ENCODE measurements at places on chromosomes 1 and 21.
A peak's percentile ranks its signal among the peaks of the same experiment; 100 is the strongest.

DNA sequence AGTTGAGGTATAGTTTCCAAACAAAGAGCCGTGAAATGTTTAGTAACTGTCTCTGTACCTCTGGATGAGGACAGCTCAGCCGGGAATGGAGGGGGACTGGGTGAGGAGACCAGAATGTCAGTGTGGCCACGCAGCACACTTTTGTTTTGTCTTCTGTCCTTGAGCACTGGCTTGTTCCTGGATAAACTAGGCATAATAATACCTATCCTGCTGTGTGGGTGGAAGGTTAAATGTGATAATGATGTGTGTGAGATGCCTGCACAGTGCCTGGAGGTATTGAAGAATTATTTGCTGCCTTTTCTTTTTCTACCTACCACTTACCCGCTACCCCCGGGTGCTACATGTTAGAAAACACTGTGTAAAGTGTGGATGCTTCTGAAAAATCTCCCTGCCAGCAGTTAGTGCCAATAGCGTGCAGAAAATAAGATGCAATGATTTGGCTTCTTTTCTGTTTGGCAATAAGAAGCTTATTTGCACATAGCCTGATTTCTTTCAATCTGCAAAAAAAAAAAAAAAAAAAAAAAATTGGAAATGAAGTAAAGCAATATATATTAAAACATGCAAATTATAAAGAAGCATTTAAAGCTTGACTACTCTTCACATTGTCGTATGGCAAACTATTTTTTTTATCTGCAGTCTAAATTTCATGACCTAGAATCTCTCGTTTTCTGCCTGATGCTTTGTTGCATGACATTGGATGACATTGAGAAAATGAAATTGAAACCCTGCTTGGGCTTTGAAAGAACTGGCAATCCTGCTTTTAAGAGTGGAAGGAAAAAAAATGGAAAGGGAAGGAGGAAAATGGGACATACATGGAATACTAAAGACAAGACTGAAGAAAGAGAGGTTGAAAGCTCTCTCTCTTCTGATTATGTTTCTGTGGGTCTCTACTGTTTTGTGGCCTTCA lies 89.5 kb downstream of the DISC1 start:
- DNase-seq: no peak

- DNase-seq: no peak
Observed at GRCh38 chr1:14982029-14982428, 171.5 kb upstream of the TMEM51 start.

DNA sequence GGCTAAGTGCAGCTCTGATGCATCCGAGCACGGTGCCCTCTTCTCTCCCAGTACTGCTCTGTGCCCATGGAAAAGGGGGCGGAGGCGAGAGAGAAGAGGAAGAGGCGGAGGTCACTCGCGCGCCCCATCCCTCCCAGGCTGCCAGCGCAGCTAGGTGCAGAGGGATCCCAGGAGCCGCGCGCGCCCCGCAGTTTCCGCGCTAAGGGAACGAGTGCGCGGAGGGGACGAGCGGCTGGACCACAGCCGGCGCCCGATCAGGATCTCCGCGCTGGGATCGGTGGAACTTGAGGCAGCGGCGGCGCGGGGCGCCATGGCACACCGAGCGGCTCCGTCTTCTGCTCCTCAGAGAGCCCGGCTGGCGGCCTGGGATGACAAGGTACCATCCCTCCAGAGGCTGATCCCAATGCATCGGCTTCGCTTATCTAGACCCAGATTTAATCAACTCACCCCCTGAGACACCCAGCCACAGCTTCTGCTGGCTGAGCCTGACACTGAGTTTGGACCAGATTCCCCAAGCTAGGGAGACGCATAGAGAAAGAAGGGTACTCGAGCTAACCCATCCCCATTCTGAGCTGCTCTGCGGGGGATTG lies at the start of gene PTGFR:
PTGFR (plus strand) TSS at position 114 of the 590 bp plus-strand sequence. CDS start 1,770 bp downstream, outside the sequence.
- DNase-seq: peak; percentile 18

- no peak for DNase-seq
Observed at GRCh38 chr1:40372658-40373322, 737 bp upstream of the SMAP2 start.

DNA sequence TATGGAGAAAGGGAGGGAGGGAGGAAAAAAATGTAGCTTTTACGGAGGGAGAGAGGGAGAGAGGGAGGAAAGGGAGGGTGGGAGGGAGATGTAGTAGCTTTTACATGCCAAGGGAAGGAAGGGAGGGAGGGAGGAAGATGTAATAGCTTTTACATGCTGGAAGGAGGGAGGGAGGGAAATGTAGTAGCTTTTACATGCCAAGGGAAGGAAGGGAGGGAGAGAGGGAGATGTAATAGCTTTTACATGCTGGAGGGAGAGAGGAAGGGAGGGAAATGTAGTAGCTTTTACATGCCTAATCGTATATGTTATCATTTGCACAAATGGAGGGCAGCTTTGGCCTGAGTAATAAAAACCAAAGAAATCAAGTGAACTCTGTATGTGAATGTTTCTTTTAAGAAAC lies 35.6 kb downstream of the EEIG2 start:
- peak; percentile 86 for DNase-seq

DNA sequence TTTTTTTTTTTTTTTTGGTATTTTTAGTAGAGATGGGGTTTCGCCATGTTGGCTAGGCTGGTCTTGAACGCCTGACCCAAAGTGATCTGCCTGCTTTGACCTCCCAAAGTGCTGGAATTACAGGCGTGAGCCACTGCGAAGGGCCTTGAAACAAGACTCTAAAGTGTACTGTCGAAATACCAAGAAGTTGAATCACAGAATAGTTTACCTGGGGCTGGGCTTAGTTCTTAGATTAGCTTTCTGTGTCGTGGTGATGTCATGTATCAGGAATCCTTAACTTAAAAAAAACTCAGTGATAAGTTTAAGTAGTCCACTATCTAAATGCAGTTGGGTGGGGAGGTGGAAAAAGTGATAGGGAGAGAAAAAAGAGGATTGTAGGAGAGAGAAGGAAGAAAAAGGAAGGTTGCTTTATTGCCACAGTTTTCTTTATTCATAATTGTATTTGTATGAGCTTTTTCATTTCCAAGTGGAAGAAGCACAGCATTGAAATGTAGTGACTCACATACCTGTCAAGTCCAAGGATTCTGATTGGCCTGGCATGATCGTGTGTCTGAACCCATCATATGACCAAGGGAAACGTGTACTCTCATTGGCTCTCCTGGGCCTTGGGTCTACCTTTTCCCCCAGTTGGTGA lies 13.4 kb downstream of the ITSN1 start:
- peak; percentile 90 for DNase-seq

DNA sequence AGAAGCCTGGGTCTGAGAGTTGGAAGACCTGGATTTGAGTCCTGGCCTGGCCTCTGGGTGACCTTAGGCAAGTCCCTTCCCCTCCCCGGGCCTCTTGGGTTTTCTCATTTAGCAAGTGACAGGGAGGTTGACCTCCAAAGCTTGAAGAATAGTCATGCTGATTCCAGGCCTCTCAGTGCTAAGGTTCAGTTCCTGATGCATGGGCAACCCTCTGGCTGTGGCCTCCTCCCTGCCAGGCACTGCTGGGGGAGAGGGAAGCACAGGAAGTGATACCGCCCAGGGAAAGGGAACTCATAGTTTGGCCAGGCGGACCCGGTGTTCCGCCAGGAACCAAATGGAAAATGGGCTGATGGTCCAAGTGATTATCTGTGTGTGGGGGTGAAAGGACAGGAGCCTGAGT lies 23.6 kb upstream of the WASF2 start:
- no peak for DNase-seq

GRCh38 chr1:44251989-44252671 lies 38.9 kb downstream of the DMAP1 start:
- no peak for DNase-seq

- DNase-seq: peak; percentile 62
Observed at GRCh38 chr1:151828921-151829320, 2.7 kb downstream of the RORC start.

DNA sequence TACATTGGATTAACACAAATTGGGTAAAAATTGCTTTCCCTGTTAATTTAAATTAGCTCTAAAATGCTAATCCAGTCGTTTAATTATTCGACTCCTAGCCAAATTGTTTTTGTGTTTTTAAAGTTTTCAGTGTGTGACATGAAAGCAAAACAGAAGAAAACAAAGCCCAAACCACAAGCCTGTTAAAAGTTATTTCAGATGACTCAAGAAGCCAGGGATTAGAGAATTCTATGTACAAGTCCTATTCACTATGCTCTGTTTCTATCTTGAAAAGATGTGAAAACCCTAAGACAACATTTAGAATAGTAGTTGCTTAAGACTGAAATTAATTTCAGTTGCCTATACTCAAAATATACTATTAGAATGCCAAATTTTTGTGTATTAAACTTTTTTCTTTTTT lies 294.8 kb upstream of the ADAMTS5 start:
- DNase-seq: no peak

- no peak for DNase-seq
Observed at GRCh38 chr1:205429762-205430695, 8.2 kb upstream of the LEMD1 start.

- no peak for DNase-seq
Observed at GRCh38 chr1:110245876-110246620, 35.9 kb downstream of the KCNC4 start.

- DNase-seq: no peak
Observed at GRCh38 chr1:115165776-115166175, 76.5 kb upstream of the TSPAN2 start.

DNA sequence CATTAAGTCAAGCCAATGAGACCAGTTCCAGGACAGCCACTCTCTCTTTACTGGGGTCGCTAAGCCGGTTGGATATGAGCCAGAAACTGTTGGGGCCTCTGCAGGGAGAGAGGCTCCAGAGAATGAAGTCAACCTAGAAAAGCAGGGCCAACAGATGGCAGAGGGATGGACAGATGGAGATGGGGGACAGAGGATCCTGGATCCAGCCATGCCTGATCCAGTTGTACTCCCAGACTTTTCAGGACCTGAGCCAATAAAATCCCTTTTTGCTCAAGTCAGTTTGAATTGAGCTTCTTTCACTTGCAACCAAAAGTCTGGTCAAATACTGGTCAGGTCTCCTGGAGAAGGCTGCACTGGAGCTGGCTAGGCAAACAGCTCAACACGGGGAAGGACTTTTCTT lies 2.2 kb downstream of the DHCR24 start:
- DNase-seq: no peak

- DNase-seq: peak; percentile 21
Observed at GRCh38 chr1:21451981-21452411, 12.1 kb downstream of the NBPF3 start.

DNA sequence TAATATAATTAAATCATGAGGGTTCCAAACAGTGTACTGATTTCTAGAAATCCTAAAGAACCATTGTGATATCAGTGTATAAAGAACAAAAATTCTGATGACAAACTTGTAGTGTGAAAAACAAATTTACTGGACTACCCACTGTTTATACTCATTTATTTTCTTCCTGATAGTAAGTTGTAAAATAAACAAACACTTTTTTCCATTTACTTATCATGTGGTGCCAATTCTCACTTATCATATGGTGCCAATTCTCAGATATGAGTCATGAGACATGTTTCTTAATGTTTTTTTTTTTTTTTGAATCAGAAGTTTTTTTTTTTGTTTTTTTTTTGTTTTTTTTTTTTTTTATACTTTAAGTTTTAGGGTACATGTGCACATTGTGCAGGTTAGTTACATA lies 137.7 kb downstream of the LEPR start:
- DNase-seq: no peak

DNA sequence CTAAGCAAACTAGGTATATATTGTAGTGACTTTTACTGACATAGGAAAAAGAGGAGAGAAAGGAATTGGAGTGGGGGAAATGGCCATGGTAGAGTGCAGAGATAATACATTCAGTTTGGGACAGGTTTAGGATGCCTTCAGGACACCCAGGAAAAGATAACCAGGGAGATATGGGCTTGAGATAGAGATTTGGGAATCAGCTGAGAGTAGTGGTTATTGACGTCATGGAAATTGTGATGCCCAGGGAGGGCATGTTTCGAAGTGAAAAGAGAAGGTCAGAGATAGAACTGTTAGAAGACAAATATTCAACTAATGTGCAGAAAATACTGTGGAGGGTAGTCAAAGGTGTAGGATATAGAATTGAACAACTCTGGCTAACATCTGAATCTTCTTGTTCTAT lies 40.6 kb downstream of the CAMSAP2 start:
- no peak for DNase-seq

DNA sequence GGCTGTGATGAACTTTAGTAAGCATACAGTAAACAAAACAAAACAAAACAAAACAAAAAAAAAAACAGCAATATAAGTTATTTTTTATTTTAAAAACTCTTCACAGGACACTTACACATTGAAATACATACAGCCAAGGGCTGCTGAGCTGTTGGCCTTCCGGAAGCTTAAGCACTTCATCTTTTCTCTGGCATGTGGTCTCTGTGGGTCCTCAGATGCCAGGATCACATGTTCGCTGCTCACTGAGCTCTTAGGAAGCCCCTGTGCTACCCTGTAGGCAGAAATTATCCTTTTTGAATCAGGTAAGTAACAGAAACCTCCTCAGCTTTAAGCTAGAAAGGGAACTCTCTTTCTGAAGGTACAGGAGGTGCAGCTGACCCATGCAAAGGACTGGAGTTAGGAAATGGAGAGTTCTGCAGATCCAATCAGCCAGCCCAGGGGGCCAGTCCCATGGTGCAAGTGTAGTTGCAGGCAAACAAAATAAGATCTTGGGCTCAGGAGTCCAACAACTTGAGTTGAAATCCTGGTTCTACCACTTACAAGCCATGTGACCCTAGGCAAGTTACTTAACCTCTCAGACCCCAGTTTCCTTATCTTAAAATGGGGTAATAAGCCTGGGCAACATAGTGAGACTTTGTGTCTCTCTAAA lies 22.4 kb upstream of the MED18 start:
- DNase-seq: no peak

DNA sequence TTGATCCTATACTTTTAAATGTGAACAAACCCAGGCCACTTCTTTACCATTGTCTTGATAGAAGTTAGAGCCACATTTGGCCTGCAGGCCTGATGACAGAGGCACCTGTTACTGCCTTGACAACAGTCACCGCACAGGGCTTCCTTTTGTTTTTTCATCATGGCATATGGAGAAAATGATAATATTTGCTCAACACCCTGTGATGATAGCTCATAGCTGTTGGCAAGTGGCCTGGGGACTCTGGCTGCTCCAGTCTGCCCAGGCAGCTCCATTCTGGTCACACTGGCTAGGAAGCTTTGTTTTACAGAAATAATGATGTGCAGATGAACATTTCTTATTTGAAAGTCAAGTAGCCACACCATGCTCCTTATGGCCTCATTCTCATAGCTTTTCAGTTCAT lies 89.6 kb upstream of the GPR88 start:
- no peak for DNase-seq

GRCh38 chr1:167452483-167452882 lies 65.8 kb downstream of the CD247 start:
- no peak for DNase-seq

DNA sequence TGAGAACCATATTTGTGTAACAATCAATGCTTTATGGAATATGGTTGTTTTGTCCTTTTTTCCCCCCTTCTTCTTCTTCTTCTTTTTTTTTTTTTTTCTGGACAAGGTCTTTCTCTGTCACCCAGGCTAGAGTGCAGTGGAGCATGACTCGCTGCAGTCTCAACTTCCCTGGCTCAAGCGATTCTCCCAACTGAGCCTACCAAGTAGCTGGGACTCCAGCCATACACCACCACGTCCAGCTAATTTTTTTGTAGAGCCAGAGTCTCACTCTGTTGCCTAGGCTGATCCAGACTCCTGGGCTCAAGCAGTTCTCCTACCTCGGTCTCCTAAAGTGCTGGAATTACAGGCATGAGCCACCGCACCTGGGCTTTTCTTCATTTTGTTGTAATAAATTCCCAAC lies 86.7 kb downstream of the FMN2 start:
- no peak for DNase-seq

GRCh38 chr1:218527737-218528136 lies 182.6 kb downstream of the TGFB2 start:
- no peak for DNase-seq
